RWPE2 (cell line): ENCODE measurements at places on chromosomes 2 and 18.

- DNase-seq, result no peak
Observed at GRCh38 chr2:189527812-189528592, 52.6 kb downstream of the SLC40A1 start.

- no peak for DNase-seq
Observed at GRCh38 chr18:55106906-55107305, 147.6 kb upstream of the CCDC68 start.

- DNase-seq, result no peak
Observed at GRCh38 chr18:2096551-2096950, 474.8 kb downstream of the METTL4 start.

DNA sequence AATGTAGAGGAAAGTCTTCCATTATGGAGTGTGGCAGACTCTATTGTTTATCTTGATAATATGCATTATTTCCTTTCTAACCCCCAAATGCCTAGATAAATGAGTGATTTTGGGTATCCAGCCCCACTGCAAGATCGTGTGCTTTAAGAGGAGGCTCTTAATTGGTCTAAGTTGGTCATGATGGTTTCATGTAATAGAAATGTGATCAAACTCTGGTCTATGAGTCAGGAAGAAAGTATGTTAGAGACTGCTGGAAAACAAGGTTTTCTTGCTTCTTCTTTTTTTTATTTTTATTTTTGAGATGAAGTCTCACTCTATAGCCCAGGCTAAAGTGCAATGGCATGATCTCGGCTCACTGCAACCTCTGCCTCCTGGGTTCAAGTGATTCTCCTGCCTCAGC lies 344.5 kb upstream of the TNP1 start:
- DNase-seq, result no peak

DNA sequence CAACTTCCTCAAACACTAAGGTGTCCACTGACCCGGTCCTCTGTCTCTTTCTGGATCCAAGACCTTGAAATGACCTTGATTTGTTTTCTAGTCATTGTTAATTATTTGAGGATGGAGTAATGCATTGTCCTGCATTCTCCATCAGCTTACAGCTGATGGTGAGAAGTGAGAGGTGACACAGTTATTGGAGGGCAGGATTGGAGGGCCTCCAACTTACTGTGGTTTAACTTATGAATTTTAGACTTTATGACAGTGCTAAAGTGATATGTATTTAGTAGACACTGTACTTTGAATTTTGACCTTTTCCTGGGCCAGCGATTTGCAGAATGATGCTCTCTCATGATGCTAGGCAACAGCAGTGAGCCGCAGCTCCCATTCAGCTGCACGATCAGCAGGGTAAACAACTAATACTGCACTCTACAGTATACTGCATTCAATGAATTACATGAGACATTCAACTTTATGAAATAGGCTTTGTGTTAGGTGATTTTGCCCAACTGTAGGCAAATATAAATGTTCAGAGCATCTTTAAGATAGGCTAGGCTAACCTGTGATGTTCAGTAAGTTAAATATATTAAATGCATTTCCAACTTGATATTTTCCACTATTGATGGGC lies 200.0 kb upstream of the MEX3C start:
- no peak for DNase-seq

DNA sequence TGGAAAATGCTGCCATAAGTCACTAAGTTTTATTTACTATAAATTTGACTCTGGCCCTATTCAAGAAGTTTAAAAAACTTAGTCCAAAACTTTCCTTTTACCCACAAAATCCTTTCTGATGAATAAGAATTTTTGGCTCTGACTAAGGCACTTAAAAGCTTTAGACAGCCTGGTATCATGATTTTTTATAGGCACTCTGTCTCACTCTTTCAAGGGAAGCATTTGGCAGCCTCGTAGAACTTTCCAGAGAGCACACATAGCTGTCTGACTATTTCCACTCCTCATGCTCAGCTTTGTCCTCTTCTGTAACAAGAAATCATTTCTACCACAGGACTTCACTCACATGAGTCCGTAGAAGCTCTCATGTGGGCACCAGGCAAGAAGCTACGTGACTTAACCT lies 32.3 kb upstream of the XDH start:
- no peak for DNase-seq

- no peak for DNase-seq
Observed at GRCh38 chr18:65363011-65363410, 387.8 kb upstream of the CDH7 start.

DNA sequence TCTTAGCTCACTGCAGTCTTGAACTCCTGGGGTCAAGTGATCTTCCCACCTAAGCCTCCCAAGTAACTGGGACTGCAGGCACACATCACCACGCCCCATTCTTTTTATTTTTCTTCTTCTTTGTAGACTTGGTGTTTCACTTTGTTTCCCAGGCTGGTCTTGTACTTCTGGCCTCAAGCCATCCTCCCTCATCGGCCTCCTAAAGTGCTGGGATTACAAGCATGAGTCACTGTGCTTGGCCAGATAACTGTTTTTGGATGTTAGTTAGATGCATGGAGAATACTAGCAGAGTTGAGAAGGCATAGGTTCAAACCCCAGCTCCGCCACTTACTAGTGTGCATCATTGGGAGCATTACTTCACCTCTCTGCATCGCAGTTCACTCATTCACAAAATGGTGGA lies 88.3 kb downstream of the TXNL1 start:
- no peak for DNase-seq

DNA sequence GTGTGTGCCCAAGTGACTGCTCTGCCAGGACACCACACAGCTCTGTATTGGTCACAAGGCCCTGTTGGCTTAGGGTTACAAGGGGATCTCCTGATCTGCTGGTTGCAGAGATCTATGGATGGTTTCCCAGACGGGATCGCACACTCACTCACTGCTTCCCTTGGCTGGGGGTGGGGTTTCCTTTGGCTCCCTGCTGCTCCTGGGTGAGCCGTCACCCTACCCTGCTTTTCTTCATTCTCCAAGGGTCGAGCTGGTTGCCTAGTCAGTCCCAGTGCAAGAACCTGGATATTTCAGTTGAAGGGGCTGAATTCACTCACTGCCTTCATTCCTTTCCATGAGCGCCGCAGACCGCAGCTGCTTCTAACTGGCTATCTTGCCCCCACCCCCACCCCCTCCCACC lies 56.3 kb downstream of the GTF3C3 start:
- DNase-seq, result no peak

GRCh38 chr18:45708831-45709230 lies 15.2 kb upstream of the SLC14A1 start:
- DNase-seq, result no peak

DNA sequence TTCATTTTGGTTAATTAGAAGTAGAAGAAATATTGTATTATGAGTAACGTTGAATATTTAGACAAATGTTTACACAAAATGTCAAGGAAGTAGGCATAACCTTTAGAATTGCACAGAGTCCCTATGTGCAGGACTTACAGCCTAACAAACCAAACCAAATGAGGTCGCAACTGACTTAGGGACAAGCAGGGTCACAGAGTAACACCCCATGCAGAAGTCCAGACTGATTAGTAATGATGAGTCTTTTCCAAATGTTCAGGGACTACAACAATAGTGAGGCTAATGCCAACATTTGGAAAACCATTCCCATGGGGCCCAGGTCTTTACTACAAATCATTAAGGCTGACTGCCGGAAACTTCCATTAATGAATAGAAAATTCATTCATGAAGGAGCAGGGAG lies 452.5 kb upstream of the CHAC2 start:
- no peak for DNase-seq

GRCh38 chr2:176133389-176133788 lies 3.9 kb downstream of the HOXD8 start:
- no peak for DNase-seq

- no peak for DNase-seq
Observed at GRCh38 chr2:112728378-112729175, 7.8 kb downstream of the NT5DC4 start.

GRCh38 chr2:38232454-38232853 lies 144.6 kb downstream of the ATL2 start:
- no peak for DNase-seq

DNA sequence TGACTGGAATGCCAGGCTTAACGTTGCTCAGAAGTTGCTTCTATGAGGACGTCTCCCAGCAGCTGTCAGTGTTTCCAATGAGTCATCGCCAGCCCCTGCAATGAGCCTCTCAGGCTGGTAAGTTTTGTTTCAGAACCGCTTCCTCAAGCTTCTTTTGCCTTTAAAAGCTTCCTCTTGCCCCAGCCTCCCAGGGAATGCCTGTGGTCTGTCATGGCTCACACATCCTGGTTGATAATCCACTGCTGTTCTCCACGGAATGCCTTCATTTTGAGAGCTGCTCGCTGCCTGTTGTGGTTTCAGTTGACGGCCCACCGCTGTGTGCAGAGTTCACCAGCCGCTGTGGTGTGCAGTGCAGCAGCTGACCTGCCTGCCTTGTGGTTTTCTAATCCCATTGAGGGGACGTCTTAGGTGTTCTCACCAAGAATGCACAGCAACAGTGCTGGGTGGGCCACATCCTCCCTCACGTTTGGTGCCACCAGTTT lies 96.4 kb downstream of the RTP5 start:
- DNase-seq, result peak; percentile 7

DNA sequence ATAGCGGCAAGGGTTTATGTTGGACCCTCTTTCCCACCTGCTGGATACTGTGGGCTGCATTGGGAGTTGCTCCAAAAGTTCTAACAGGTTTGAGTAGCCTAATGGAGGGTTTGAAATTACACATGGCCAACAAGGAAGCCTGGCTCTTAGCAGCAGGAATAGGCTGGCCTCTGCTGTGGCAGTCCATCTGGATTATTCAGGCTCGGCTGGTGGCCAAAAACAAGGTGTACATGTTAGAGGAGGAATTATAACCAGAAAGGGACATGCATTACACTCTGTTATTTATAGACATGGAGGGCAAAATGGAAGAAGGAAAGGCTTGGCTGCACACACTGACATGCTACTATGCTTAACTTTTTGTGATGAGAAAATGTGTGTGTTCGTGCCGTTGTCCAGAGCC lies 61.1 kb upstream of the NRXN1 start:
- no peak for DNase-seq

DNA sequence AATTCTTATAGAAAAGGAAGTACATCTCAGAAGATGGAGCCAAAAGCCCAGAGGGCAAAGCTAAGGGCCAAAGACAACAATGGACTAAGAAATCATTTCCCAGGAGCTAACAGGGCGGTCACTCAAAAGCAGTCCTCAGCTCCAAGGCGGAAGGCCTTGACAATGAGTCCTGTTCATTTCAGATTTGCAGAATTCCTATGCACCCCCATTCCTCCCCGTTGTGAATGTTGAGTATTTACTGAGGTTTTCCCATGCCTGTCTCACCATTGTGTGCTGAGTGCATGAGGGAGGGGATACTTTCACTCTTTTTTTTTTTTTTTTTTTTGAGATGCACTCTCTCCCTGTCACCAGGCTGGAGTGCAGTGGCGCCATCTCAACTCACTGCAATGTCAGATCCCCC lies 18.8 kb upstream of the DTNB start:
- DNase-seq, result no peak

- no peak for DNase-seq
Observed at GRCh38 chr2:237864444-237864931, 5.1 kb downstream of the RAMP1 start.

DNA sequence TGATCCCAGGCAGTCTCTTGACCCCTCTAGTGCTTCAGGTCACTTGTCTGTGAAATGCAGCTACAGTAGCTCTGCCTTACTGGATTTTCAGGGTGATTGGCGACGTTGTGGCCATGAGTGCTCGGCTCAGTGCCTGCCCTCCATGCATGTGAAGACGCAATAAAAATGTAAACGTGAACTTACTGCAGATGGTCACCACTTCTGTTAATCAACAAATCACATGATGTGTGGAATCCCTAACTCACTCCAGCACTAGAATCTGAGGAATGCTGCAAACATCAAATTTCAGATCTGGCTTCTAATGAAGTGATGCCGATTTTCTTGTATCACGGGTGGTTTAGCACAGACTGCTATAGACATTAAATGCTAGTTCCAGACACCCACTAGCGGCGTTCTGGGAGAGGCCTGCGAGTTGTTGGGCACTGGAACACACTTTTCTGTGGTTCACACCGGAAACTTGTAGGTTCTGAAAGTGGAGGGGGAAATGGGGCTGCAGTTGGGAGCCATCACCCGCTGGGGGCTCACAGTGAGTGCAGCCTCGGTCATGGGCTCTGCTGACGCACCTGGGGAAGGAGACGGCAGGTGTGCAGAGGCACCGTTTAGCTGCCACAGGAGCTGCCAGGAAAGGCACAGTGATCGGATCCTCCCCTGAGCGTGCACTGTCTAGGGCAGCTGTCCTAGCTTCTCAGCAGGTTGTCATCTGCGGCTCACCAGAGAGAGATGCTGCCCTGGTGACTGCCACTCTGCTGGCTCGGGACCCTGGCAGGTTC lies 6.5 kb downstream of the CNDP1 start:
- no peak for DNase-seq

GRCh38 chr2:230706966-230707365 lies 5.7 kb upstream of the CAB39 start:
- DNase-seq, result no peak

DNA sequence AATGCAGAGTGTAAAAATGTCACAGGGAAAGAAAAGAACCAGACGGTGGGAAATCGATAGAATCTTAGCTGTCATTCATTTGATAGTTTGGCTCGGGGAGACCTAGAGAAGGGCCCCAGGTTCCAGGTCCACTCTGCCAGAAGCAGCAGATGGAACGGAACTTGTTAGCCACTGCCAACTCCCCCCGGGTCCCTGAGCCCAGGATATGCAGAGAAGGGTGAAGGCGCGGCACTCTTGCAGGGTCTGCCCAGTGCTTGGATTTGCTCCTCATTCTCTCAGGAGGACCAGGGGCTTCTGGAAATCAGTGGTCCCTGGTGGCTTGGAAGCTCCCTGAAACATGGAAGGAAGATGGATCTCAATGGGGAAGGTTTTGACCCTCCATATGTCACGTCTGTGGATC lies 11.6 kb upstream of the XDH start:
- DNase-seq, result no peak

GRCh38 chr2:177523781-177524180 lies 131.2 kb downstream of the AGPS start:
- DNase-seq, result no peak

DNA sequence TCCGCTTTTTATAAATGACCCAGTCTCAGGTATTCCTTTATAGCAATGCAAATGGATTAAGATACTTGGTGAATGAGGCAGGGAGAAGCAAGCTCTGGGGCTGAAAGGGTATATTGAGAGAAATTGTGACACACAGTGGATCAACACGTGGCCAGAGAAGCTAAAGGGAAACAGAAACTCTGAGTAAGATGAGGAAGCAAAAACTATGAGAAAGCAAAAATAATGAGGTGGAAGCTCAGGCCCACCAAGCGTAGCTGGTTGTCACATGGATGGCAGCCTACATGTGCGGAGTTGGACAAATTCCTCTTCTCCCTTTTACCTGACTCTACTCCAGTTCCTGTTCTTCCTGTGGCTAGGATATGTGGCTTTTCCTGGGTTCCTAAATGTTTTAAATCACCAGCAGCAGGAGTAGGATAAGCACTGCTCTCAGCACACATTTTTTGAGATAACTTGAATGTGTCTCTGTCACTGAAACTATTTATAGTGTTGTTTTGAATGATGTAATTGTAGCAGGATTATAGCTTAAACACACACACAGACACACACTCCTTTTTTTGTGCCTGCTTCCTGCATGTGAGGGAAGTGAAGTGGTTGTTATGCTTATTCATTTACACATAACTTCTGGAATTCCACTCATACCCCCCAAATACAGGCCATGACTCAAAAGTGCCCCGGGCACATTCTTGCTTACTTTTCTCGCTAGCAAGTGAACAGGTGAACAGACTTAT lies 30.1 kb upstream of the EPC2 start:
- peak; percentile 60 for DNase-seq

- DNase-seq, result no peak
Observed at GRCh38 chr2:233012301-233012971, 620 bp downstream of the NGEF start.
